ENCODE measurements at places on chromosomes 3 and 15.

DNA sequence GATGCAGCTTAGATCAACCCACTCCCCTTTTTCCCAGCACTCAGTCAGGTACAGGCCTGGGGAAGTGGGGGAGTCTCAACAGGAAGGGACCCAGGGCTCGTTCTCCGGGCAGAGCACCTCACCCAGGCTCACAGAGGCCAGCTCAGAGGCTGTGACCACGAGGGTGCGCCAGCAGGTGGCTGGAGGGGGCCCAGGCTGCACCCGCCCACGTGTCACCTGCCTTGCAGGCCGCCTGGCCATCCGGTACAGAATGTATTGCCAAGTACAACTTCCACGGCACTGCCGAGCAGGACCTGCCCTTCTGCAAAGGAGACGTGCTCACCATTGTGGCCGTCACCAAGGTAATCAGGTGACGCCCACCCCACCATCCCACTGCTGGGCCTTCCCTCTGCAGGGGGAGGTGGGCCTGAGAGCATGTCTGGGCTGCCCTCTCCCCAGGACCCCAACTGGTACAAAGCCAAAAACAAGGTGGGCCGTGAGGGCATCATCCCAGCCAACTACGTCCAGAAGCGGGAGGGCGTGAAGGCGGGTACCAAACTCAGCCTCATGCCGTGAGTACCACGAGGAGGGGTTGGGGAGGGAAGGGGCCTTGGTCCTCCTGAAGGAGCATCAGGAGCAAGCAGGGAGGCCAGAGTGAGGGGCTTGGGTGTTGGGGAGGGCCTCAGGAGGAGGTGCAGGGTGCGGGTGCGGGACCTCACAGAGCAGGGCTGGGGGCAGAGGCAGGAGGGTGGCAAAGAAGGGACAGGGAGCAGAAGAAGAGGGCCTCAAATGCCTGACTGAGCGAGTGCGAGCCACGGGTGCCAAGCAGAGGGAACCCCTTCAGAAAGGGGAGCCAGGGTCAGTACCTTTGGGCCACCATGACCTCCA, 14.0 kb upstream of the LMAN1L start:
- DNase-seq, result no peak

- no peak for DNase-seq
Measured at GRCh38 chr3:535566-536416, 339.2 kb downstream of the CHL1 start.

DNA sequence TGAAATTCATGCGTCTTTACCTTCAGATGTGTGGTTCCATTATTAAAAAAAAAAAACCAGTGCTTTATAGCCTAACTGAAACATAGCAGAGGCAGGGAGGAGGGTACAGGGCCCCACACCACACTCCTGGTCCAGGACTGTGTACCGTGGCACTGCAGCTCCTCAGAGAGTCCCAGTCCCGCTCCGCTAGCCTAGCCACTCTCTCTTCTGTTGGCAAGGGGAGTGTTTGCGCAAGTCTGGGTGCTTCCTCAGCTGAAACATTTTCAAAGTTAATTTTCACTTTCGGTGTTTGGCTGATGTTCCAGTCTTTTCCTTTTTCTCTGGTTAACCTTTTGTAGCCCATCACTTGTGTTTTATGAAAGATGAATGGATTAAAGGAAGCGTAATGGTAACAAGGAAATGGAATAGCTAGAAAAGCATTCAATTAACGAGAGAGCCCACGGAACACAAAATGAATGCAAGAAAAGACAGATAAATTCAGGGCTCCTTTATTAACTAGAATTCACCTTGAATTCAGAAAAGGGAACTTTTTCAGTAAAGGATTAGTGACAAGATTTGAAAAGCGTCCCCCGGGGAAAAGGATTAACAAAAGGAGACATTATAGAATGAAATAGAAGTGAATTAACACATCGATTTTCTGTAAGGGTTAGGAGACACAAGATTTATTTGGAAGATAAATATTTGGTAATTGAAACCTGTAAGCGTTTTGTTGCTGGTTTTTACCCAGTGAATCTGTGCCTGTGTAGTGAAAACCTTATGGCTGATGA, 177.0 kb downstream of the CACNA2D3 start:
- DNase-seq, result no peak

DNA sequence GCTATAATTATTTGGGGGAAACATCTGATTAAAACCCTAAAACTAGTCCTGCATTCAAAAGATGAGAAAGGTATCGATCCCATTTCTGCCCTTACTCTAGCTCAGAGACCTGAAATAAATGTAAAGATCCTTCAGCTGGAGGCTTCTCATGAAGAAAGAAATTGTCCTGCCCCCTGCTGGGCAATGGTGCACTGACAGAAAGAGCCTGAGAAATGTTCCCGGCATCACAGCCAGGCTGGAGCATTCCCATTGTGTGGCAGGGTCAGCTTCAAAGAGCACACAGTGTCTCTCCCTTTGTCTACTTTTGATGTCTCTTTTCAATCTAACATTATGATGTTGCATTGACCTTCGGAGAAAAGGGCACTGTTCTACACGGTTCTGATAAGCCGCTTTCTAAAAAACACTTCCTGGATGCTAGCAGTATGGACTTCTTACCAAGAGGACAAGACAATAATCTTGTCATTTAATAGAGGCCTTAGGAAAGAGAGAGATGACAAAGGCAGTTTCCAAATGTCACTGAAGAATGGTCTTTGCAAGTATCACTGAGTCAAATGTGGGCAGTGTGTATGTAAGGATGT, 287.5 kb downstream of the MAGI1 start:
- DNase-seq, result no peak

DNA sequence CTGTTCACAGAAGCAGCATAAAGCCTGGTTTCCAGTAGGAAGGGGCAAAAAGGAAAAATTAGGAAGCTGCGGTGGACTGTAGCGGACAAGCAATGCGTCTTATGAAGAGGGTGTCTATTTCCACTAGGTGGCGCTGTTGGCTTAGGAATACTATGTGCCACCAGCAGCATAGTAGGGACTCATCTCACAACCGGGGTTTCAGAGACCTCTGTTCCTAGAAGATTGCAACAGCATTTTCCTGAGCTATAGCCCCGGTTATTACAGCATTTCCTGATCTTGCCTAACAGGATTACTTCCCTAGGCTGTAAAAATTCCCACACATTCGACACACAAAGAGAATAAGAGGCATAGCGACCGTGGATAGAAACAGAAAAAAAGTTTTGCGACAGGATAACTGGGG, 683.0 kb downstream of the TBL1XR1 start:
- DNase-seq, result no peak

DNA sequence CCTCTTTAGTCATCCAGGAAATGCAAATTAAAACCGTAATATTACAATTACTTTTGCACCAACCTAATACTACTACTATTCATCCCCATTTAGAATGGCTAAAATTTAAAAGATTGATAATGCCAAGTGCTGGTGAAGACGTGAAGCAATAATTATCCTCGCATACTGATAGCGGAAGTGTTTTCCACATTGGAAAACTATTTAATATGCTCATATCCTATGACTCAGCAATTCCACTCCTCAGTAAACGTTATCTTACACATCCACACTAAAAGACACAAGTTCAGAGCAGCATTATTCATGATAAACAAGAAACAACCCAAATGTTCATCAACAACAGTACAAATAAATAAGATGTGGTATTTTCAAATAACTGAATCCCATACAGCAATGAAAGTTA, 70.6 kb downstream of the VPS13C start:
- DNase-seq, result no peak

DNA sequence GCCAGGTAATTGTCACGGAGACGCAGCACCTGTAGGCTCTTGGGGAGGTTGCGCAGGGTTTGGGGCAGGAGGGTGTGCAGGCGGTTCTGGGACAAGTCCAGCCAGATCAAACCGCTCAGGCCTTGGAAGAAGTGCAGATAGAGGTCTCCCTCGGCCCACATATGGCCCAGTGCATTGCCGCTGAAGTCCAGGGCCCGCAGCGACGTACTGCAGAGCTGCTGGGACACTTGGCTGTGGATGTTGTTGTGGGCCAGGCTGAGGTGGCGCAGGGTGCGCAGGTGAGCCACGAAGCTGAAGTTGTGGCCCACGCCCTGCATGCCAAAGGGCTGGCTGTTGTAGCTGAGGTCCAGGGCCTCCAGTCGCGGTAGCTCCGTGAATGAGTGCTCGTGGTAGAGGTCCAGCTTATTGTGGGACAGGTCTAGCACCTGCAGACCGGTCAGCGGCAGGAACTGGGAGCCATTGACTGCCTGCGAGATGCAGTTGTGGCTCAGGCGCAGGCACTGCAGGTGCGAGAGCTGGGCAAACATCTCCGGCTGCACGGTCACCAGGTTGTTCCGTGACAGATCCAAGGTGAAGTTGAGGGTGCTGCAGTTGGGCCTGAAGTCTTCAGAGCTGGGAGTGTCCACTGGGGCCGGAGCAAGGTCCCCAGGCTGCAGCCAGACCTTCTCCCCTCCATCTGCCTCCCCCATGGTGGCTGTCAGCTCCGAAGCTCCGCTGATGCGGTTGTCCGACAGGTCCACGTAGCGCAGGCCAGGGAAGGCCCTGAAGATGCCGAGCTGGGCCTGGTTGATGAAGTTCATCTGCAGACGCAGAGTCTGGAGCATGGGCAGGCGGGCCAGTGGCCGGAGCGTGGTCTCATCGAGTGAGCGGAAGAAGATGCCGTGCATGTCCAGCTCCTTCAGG, 2.9 kb downstream of the TLR9 start:
- no peak for DNase-seq

DNA sequence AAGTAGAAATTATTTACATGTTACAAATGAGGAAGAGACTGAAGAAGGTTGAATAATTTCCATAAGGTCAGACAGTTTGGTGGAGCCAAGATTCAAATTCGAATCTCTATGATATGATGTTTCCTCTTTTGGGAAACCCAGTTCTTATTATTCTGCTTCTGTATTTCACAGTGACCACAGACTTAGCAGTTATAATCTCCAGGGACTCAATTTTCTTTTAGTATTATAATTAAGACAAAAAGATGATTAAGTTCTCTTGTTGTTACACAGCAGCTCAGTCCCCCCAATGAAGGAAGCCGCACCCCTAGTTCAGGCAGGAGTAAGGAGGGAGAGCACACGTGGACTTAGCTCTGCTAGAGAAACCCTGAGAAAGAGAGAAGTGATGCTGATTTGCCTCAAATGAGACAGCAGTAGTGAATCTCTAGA, 130.6 kb downstream of the CCNL1 start:
- no peak for DNase-seq

DNA sequence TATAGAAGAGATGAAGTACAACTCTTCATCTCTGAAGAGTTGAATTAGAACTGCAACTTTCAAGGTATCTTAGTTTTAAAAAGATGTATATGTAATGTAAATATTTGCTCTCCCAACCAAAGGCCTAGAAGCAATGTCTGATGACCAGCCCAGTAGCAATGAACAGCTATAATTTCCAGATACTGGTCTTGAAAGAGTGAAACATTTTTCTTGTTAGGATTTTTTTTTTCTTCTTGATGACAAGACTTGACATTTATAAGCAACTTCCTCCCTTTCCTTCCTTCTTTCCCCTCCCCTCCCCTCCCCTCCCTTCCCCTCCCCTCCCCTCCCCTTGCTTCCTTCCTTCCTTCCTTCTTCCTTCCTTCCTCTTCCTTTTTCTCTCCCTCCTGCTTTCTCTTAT, 423.4 kb downstream of the ZIC1 start:
- DNase-seq, result no peak

All from RCC 7860 (cell line).